T-helper 2 cell treated with Interferon-gamma antibody and Interleukin-4, amounts not matched to agents 5 μg/mL and 100 μg/mL, for 36 hours (primary cell): ENCODE measurements at places on chromosomes 12 and 14.

DNA sequence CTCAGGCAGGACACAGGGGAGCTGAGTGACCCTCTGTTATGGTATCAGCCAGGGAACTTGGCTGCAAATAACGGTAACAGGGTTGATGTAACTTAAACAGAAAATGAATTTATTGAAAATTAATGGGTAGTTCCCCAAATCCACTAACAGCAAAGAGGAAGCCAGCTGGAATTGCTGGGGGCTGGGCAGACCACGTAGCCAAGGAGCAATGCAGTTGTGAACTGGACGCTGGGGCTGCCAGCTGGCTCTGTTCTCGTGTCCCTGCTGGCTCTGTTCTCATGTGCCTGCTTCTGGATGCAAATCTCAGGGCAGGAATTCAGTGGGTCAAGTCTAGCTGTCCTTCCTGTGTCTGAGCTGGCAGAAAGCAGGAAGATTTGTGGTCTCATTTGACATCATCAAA is 1383.3 kb upstream of the TMEM132C start:
- no peak for DNase-seq

GRCh38 chr12:27817766-27818165 is 37.7 kb upstream of the MANSC4 start:
- no peak for DNase-seq

GRCh38 chr12:130286741-130287440 is 50.8 kb upstream of the PIWIL1 start:
- no peak for DNase-seq

DNA sequence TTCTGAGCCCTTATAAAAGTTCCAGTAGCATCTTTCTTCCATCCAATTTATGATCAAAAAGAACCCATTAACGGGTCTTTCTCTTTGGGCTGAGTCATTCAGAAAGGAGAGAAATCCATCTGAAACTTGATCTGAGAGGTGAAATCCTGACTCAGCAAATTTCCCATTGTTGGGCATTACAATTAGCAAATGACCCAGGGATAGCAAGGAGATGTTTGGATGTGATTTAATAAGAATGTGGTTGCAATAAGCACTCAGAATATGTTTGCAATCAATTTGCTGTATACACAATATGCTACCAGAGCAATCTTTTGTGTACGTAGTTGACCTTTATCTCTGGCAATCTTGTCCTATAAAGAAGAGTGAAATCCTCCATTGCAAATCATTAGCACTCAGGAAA is 122.7 kb downstream of the CCDC60 start:
- no peak for DNase-seq

- no peak for DNase-seq
Observed at GRCh38 chr14:58216544-58216943, 16.6 kb downstream of the ACTR10 start.

GRCh38 chr14:72815430-72815829 is 78.5 kb downstream of the DPF3 start:
- no peak for DNase-seq

- no peak for DNase-seq
Observed at GRCh38 chr12:27305673-27306456, 26.8 kb upstream of the BMAL2 start.

GRCh38 chr12:47939009-47939601 is 24.3 kb upstream of the TMEM106C start:
- DNase-seq = no peak

DNA sequence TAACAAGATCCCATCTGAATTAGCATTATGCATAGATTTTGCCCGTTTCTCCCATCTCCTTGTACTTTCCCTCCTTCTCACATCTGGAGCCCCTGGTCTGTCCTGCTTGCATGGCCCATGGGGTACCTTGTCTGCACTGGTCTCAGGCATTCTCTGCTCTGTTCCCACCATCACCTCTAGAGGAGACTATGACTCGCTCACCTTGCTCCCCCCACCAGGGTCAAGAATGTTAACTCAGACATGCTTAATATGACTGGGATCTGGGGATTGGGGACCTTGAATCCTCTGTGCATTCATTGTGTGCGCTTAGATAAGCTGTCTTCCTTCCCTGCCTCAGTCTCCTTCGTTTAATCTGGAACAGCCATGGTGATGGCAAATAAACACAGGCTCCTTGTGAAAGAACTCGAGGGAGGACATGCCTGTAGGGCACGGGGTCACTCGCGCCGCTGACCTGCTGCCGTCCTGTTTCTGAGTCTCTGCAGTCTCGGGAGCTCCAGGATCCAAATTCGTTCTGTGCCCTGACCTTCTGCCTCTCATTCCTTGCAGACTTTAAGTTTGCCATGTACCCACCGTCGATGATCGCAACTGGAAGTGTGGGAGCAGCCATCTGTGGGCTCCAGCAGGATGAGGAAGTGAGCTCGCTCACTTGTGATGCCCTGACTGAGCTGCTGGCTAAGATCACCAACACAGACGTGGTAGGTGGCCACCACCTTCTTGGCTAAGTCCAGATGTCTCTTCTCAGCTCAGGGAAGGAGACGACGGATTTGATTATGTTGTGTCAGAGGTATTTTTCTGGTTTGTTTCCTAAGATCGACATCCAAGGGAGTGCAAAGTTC is 15.0 kb downstream of the CCND2 start:
- no peak for DNase-seq

- DNase-seq = no peak
Observed at GRCh38 chr14:90491221-90491885, 94.5 kb downstream of the CALM1 start.

- no peak for DNase-seq
Observed at GRCh38 chr12:14239935-14240872, 125.3 kb upstream of the ATF7IP start.

GRCh38 chr14:103014466-103015228 is 42.7 kb downstream of the CDC42BPB start:
- DNase-seq = no peak

- DNase-seq = no peak
Observed at GRCh38 chr14:96823652-96824051, 26.5 kb downstream of the VRK1 start.

DNA sequence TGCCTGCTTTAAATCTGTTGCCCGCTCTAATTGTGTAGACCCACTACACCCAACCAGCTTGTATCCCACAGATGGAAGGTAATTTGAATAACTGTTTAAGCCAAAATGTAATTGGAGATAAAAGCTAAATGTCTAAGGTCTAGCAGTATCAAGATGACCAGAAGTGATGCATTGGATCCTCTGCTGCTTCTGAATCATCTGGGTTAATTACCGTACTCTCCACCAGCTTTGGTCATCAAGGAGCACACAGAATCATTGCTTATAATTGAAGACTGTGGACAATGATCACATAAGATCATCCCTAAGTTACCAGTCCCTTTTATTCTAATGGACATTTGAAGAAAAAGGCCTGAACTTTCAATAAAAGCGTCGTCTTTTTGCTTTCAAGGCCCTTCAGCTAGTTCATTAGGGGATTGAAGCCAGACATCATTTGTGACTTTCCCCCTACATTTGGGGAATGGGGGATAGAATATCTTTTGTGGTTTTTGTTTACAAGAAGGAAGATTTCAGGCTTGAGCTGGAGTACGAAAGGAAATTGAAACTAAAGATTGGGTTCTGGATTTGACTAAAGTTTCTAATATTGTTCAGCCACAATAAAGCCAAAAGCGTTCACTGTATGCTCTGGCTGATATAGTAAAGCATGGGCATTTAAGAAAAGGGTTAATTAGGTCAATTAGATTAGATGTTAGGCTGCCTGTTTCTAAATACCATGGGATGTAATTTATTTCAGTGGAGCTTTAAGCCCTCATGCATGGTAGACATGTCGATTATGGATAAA is 123.2 kb downstream of the CHST11 start:
- no peak for DNase-seq

GRCh38 chr14:92649934-92650545 is 98.4 kb downstream of the LGMN start:
- no peak for DNase-seq

DNA sequence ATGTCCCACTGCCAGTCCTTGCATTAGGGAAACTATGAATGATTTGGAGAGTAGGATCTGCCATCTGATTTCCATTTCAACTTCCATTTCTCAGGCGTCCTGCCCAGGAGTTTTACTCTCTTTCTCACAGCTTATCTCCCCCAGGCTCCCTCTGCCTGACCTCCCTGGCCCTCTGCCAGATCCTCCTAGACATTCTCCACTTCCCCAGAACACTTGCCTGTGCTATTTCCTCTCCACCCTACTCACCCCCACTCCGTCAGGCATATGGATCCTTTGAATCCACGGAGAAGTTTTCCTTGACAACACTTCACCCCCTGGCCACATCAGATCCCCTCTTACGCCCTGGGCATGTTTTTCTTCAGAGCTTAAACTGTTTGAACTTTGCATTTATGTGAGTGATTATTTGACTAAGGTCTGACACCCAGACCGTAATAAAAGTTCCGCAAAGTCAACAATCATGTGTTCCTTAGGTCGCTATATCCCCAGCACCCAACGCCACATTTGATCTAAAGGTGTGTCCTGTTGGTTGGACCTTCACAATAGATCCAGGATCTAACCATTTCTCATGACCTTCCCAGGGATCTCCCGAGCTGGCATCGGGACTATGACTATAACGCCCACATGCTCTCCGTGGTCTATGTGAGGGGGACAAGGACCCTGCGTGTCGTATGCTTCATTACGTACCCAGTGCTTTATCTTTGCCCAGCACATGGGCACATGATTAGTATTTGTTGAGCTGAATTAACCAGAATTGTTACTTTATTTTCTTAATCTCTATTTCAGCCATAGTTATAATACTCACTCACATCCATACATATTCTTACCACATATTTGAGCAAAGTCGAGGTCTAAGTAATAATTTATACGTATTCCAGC is 255.8 kb upstream of the FOXN3 start:
- no peak for DNase-seq

GRCh38 chr14:99430491-99430890 is 50.2 kb downstream of the SETD3 start:
- no peak for DNase-seq

DNA sequence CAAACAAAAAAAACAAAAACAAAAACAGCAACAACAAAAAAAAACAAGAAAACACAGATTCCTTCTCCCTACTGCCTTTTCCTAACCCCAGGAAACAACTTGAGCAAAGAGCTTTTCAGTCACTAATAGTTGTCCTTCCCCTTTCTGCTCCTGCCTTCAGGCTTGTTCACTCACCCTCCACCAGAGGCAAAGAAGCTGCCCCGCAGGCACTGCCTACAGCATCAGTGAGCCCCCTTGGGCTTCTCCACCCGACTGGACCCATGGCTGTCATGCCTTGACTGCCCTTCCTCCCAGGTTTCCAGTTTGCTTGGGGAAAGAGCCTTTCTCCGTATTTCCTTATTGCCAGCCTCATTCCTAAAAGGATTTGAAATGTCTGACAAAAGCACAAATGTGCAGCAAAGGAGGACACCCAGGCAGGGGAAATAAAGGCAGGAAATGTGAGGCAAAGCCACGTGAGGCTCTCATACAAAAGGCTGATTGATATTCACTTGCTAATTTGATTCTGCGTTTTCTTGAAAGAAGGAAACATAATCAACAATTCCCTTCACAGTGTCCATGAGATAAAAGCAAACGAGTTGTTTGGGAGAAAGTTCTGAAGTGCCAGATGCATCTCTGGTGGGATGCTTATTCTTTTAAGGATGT is 85.7 kb downstream of the GPATCH2L start:
- no peak for DNase-seq

- DNase-seq = no peak
Observed at GRCh38 chr14:20419419-20419818, 6.1 kb upstream of the TEP1 start.

DNA sequence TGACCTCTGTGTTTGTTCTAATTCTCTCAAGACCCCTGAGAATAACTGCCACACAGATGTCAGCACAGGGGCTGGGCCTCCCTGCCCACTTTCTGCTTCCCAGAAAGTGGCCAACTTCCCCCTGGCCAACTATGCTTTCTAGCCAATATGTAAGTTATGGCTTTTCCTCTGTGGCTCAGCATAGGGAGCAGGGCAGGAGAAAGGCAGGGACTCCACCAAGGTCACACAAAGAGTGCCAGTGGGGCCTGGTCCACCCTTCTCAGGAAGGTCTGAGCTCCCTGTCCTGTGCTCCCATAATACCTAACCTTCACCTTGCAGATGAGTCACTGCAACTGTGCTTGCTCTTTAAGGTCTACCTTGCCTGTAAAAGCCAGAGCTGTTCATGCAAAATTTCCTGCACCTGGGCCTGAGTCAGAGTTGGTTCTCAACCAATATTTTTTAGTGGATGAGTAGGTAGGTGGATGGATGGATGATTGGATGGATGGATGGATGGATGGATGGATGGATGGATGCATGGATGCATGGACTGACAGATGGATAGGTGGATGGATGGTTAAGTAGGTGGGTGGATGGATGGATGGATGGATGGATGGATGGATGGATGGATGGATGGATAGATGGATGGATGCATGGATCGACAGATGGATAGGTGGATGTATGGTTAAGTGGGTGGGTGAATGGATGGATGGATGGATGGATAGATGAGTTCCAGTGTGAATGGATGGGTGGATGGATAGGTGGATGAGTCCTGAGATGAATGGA is 64.2 kb downstream of the DIO3 start:
- no peak for DNase-seq

- no peak for DNase-seq
Observed at GRCh38 chr14:83255727-83256090, 1722.1 kb upstream of the SEL1L start.

- DNase-seq = no peak
Observed at GRCh38 chr12:74370608-74371216, 166.9 kb upstream of the ATXN7L3B start.

- no peak for DNase-seq
Observed at GRCh38 chr14:25350802-25351201, 300.9 kb upstream of the STXBP6 start.

DNA sequence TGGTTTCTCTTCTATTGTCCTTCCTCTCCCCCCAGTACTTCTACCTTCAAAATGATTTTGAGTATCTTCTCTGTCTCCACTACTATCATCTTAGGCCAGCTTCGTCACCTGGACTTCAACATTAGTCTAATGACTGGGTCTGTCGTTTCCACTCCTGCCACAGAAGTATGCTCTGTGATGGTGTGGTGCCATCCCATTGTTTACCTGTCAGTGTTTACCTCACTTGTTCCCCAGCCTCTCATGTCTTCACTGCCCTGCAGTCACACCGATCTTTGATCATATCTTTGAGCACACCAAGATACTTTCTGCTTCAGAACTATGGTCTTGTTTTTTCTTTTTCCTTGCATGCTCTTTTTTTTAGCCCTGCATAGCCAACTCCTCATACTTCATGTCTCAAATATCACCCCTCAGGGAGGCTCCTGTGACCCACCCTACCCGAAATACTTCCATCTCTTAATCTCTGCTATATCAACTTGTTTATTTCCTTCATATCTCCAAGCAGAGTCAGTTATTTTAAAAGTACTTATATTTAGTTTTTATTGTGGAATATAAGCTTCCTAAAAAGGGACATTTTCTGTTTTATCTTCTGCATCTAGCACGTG is 60.4 kb downstream of the ANO6 start:
- DNase-seq = no peak
